Testis (tissue), 5 donors: ENCODE measurements at places on chromosomes 7 and 10. TPM values are rescaled to one million over a fixed set of nuclear protein-coding genes. Genes with fewer than 3 reads are reported as not detected.

GRCh38 chr7:80499350-80499953, 12.4 kb downstream of the GNAT3 start:
- H3K36me3 ChIP-seq: no peaks in the 10 kb centered on the region
- peak; percentile 37 for DNase-seq
- no peak overlapping the region for H3K27ac ChIP-seq
- no peaks in the 10 kb centered on the region for H3K27me3 ChIP-seq

DNA sequence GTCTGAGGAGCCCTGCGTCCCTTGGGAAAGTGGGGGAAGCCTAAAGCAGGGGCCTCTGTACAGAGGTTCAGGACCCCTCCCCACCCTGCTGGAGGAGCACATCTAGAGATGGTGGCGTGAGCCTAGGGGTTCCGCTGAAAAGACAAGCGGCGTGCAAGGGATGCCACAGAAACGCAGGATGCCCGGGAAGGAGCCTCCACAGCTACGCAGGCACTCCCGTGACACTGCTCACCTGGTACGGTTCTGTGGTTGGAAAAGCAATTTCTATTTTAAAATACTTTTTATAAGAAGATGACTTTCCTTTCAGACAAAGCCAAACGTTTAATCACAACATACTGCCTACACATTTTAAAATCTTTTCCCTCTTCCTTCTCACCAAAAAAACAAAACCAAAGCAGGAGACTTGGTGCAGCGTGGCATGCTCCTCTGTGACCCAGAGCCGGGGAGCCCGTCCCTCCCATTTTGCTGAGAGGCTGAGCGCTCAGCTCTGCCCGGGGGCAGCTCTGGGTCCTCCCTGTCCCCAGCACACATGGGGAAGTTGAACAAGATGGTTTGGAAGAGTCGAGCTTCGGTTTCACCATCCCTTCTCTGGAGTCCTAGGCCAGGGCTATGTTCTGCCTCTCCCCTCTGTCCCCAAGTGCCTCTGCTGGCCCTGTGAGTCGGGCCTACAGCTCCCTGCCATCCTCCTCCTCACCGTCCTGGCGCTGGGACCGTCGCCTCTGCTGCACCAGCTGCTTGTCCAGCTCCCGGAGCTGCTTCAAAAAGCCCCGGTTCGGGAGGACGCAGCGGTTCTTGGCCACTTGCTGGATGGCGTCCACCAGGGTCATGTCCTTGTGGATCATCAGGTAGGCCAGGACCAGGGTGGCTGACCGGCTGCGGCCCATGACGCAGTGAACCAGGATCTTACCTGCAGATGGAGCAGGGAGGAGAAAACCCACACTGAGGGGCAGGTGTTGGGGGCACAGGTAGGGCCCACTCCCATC, 74.0 kb upstream of the SAMD8 start:
- no peak for DNase-seq
- no peaks in the 10 kb centered on the region for H3K27me3 ChIP-seq
- no peaks in the 10 kb centered on the region for H3K36me3 ChIP-seq
- H3K4me1 ChIP-seq: peaks cover 15% of the 10 kb centered on the region

GRCh38 chr10:71713135-71714030, 6.2 kb downstream of the C10orf105 start:
- H3K36me3 ChIP-seq: no peaks in the 10 kb centered on the region
- peak; percentile 80 for DNase-seq
- H3K27me3 ChIP-seq: no peaks in the 10 kb centered on the region
- no peak overlapping the region for H3K4me3 ChIP-seq
- peak overlapping the region; percentile 83 for H3K27ac ChIP-seq

DNA sequence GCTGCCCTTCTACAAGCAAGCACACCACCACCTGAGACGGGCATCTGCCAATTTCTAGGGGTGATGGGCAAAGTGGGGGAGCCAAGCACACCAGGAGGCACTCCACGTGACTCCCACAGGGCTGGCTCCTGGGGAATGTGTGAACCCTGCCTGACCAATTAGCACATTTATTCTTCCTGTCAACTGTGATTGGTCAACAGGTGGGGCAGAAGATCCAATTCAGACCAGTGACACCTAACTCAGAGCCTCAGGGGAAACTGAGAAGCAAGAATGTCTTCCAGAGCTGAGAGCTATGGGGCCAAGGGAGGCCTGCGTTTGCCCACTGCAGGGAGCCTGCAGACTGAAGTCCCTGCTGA, 15.4 kb downstream of the TMEM273 start:
- no peaks in the 10 kb centered on the region for H3K4me1 ChIP-seq
- no peaks in the 10 kb centered on the region for H3K36me3 ChIP-seq
- no peak for DNase-seq
- no peak overlapping the region for H3K4me3 ChIP-seq
- no peaks in the 10 kb centered on the region for H3K27me3 ChIP-seq
- H3K27ac ChIP-seq: no peak overlapping the region

DNA sequence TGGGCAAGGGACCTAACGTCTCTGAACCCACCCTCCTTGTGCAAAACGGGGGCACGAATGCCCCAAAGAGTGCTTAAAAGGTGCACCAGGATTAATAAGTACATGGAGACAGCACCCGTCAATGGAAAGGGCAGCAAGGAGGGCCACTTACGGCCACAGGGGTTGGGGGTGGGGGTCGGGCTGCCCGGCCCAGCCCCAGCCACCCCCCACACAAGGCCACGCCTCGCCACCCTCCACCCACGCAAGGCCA, 213.4 kb downstream of the MAD1L1 start:
- H3K27ac ChIP-seq: no peak overlapping the region
- no peaks in the 10 kb centered on the region for H3K27me3 ChIP-seq
- peaks cover 13% of the 10 kb centered on the region for H3K4me1 ChIP-seq
- DNase-seq: no peak
- H3K36me3 ChIP-seq: no peaks in the 10 kb centered on the region
- no peak overlapping the region for H3K4me3 ChIP-seq

- no peak overlapping the region for H3K4me3 ChIP-seq
- no peaks in the 10 kb centered on the region for H3K36me3 ChIP-seq
- no peak for DNase-seq
- peaks cover 4% of the 10 kb centered on the region for H3K4me1 ChIP-seq
Observed at GRCh38 chr10:133388973-133389818, 4.8 kb upstream of the MTG1 start.

DNA sequence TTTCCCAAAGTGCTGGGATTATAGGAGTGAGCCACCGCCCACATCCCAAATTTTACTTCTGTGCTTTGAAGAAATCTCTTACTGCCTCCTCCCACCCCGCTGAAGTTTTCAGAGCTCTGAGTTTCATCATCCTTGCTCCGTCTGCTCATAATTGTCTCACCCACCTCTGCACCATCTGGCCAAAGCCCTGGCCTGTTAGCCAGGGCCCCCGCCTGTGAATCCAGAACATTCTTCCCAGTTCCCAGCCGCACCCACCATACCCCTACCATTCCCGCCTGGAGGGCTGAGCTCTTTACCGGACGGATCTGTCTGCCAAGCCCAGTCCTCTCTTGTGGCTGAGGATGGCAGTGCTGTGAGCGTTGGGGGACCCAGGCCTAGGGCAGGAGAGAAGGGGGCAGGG, 14.5 kb downstream of the SSC4D start:
- no peaks in the 10 kb centered on the region for H3K27me3 ChIP-seq
- H3K36me3 ChIP-seq: no peaks in the 10 kb centered on the region
- H3K27ac ChIP-seq: no peak overlapping the region
- H3K4me1 ChIP-seq: peaks cover 10% of the 10 kb centered on the region
- no peak for DNase-seq
- H3K4me3 ChIP-seq: no peak overlapping the region

DNA sequence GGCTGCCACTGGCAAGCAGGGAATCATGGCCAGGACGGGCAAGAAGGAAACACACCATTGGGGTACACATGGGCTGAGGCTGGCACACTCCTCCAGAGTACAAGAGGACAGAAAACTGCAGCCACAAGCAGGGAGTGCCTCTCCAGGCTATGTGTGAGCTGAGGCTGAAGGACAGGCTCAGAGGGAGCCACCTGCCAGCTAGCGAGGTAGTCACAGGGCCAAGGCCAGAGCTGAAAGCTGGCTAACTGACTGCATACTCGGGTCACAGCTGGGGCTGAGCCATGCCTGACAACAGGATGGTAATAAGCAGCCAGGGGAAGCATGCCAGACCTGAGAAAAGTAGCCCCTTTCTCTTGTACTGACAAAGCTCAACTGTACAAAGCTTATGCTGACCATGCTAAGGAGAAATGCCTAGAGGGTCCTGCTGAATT, 52.0 kb downstream of the KIF5B start:
- H3K4me3 ChIP-seq: no peak overlapping the region
- DNase-seq: peak; percentile 61
- H3K27ac ChIP-seq: no peak overlapping the region
- no peaks in the 10 kb centered on the region for H3K27me3 ChIP-seq

DNA sequence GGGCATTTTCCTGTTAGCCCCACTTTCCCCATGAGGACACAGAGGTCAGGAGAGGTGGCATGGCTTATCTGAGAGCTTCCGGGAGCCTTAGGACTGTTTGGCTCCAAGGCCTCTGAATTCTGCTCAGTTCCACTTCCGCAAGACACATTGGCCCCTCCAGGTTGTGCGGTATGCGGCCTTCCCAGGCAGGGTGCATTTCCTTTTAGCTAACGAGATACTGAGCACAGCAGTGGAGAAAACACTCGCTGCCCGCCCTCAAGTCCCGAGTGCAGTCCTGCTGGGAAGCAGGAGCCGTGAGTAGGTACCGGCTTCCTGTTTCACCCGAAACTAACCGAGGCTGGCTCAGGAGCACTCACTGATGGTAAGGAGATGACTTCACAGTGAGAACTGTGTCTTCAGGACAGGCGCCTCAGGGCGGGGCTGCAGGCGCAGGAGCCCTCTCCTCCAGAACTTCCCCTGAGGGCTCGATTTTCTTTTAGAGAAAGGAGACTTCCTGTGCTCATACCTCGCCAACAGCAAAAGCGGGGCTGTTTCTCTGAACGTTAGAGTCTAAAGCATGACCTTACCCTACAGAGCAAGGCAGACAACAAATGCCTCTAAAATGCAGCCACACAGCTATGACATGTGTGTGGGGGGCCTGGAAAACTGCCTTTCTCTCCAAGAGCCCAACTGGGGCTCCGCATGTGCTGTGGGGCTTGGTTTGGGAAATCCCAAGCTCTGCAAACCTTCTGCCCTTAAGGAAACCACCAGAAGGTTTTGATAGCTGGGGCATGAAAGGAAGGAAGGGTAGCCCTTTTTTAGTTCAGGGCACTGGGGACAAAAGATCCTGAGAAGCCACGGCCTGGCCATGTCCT, 25.9 kb downstream of the RGS10 start:
- H3K27me3 ChIP-seq: no peaks in the 10 kb centered on the region
- H3K4me1 ChIP-seq: no peaks in the 10 kb centered on the region
- H3K4me3 ChIP-seq: no peak overlapping the region
- no peaks in the 10 kb centered on the region for H3K36me3 ChIP-seq

GRCh38 chr10:111973826-111974225, 209.7 kb downstream of the GPAM start:
- no peak overlapping the region for H3K27ac ChIP-seq
- H3K27me3 ChIP-seq: no peaks in the 10 kb centered on the region
- H3K4me1 ChIP-seq: no peaks in the 10 kb centered on the region
- H3K36me3 ChIP-seq: no peaks in the 10 kb centered on the region

- no peaks in the 10 kb centered on the region for H3K27me3 ChIP-seq
- no peak overlapping the region for H3K4me3 ChIP-seq
- no peaks in the 10 kb centered on the region for H3K36me3 ChIP-seq
- DNase-seq: no peak
- H3K27ac ChIP-seq: no peak overlapping the region
- no peaks in the 10 kb centered on the region for H3K4me1 ChIP-seq
Observed at GRCh38 chr10:126478546-126478945, 90.3 kb upstream of the ADAM12 start.

GRCh38 chr10:106183041-106183440, 981.5 kb downstream of the SORCS1 start:
- H3K36me3 ChIP-seq: no peaks in the 10 kb centered on the region
- no peak overlapping the region for H3K4me3 ChIP-seq

- DNase-seq: no peak
- no peak overlapping the region for H3K4me3 ChIP-seq
- no peak overlapping the region for H3K27ac ChIP-seq
- no peaks in the 10 kb centered on the region for H3K27me3 ChIP-seq
Observed at GRCh38 chr7:47832105-47832715, 116.1 kb downstream of the PKD1L1 start.

GRCh38 chr7:89845952-89846351, 308.3 kb upstream of the STEAP1 start:
- no peaks in the 10 kb centered on the region for H3K36me3 ChIP-seq
- H3K4me1 ChIP-seq: no peaks in the 10 kb centered on the region
- no peaks in the 10 kb centered on the region for H3K27me3 ChIP-seq
- no peak overlapping the region for H3K4me3 ChIP-seq
- H3K27ac ChIP-seq: no peak overlapping the region

GRCh38 chr10:118445535-118445934, 103.4 kb upstream of the FAM204A start:
- no peak overlapping the region for H3K27ac ChIP-seq
- no peaks in the 10 kb centered on the region for H3K4me1 ChIP-seq
- no peak overlapping the region for H3K4me3 ChIP-seq
- no peaks in the 10 kb centered on the region for H3K36me3 ChIP-seq
- H3K27me3 ChIP-seq: no peaks in the 10 kb centered on the region

GRCh38 chr7:47153058-47153457, 428.9 kb downstream of the TNS3 start:
- peak overlapping the region; percentile 19 for H3K4me3 ChIP-seq
- H3K27me3 ChIP-seq: no peaks in the 10 kb centered on the region

GRCh38 chr7:117041007-117041406, 87.7 kb downstream of the ST7 start:
- DNase-seq: no peak
- H3K27ac ChIP-seq: no peak overlapping the region
- no peaks in the 10 kb centered on the region for H3K36me3 ChIP-seq
- no peak overlapping the region for H3K4me3 ChIP-seq
- H3K4me1 ChIP-seq: no peaks in the 10 kb centered on the region

- no peaks in the 10 kb centered on the region for H3K4me1 ChIP-seq
- no peaks in the 10 kb centered on the region for H3K36me3 ChIP-seq
- H3K27ac ChIP-seq: no peak overlapping the region
Observed at GRCh38 chr7:70699271-70699670, 432.7 kb upstream of the GALNT17 start.

GRCh38 chr7:157559596-157560257, 222.9 kb downstream of the DNAJB6 start:
- H3K4me3 ChIP-seq: no peak overlapping the region
- no peak for DNase-seq
- no peaks in the 10 kb centered on the region for H3K27me3 ChIP-seq
- no peaks in the 10 kb centered on the region for H3K4me1 ChIP-seq

DNA sequence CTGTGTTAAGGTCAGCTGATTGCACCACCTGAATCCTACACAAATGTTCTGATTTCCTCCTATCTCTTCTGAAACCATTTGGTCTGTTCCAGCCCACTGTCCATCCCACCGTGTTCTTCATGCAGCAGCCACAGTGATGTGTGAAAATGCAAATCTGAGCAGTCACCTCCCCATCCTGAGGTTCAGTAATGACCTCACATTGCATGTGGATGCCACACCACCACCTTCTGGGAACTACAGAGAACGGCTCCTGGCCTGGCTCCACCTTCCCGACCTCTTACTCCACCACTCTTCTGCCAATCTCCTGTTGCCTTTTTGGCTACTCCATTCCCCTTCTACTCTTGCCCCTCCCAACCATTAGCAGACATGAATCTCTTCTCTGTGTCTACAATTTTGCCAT, 244.4 kb downstream of the TNS3 start:
- DNase-seq: no peak
- H3K27ac ChIP-seq: no peak overlapping the region
- no peaks in the 10 kb centered on the region for H3K27me3 ChIP-seq
- no peaks in the 10 kb centered on the region for H3K4me1 ChIP-seq
- H3K4me3 ChIP-seq: no peak overlapping the region
- H3K36me3 ChIP-seq: no peaks in the 10 kb centered on the region

The MPLKIP gene
- total RNA-seq: 61.3 TPM

The PTPRN2 gene
- total RNA-seq: 10.8 TPM

The ARHGAP12 gene
- 33.1 TPM for total RNA-seq

The PIP gene
- total RNA-seq: not detected

The HKDC1 gene
- 1.9 TPM for total RNA-seq

The SLC26A4 gene
- 0.79 TPM for total RNA-seq

The PTEN gene
- total RNA-seq: 118 TPM

The PRR15 gene
- total RNA-seq: not detected

The SHLD2 gene
- 16.9 TPM for total RNA-seq

The PAX4 gene
- total RNA-seq: 0.50 TPM

The CYP3A4 gene
- total RNA-seq: 1.3 TPM
